ENCODE measurements at places on chromosomes 6 and 20. TPM values are rescaled to one million over a fixed set of nuclear protein-coding genes. Genes with fewer than 3 reads are reported as not detected.

PRL gene
- total RNA-seq, result not detected

SLPI gene
- 23.6 TPM for total RNA-seq

SLC35F1 gene
- total RNA-seq, result 1.5 TPM

B3GAT2 gene
- total RNA-seq, result not detected

Data from subcutaneous adipose tissue (tissue), 4 donors.